ENCODE measurements at places on chromosomes 13 and 19.

GRCh38 chr13:110121422-110122083, 185.4 kb downstream of the COL4A1 start:
- no peak for DNase-seq

- DNase-seq, result no peak
Observed at GRCh38 chr19:45476304-45476703, 8.5 kb downstream of the FOSB start.

GRCh38 chr13:101205408-101205807, 210.9 kb downstream of the NALCN start:
- DNase-seq, result no peak

- DNase-seq, result no peak
Observed at GRCh38 chr19:10587022-10587838, at the start of gene AP1M2. Gene AP1M2 (minus strand): TSS chr19:10587312. CDS start chr19:10587231, 81 bp downstream.

DNA sequence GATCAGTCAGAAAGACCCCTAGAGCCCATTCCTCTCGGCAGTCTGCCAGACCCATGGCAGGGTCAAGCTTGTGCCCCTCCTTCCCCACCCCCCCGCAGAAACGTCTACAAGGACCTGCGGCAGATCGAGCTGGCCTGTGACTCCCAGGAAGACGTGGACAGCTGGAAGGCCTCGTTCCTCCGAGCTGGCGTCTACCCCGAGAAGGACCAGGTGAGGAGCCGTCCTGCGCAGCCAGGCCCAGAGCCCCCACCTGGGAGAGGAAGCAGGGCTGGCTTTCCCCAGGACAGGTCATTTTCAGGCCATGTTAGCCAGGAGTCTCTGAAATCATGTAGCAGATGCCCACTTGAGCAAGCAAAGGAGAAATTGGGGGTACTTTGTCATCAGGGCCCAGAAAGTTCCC, 12.3 kb downstream of the TMED1 start:
- DNase-seq, result no peak

- DNase-seq, result no peak
Observed at GRCh38 chr13:27236478-27236877, 14.9 kb upstream of the RPL21 start.

GRCh38 chr19:5075597-5075996, 106.7 kb downstream of the KDM4B start:
- no peak for DNase-seq

- no peak for DNase-seq
Observed at GRCh38 chr13:66887088-66887487, 343.0 kb downstream of the PCDH9 start.

DNA sequence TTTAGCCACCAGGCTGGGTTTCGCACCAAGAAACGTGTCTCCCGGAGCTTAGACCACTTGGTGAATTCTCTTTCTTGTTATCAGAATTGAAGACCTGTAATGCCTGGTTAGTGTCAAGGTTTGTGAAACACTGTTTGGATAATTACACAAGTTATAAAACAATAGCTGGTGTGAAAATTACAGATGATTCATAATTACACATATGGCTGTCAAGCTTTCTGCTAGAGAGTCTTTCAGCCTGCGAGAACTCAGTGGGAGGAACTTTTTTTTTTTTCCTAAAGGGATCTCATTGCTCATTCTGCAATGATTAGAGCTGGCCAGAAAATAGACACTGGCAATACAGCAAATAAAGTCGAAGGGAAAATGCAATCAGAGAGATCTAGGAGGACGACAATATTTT, 13.4 kb upstream of the KLK4 start:
- DNase-seq, result no peak

Measured in SW 1271 (cell line).